ENCODE measurements at places on chromosomes 2 and 18.

- no peak for DNase-seq
These were observed 6.1 kb downstream of the MAB21L4 start for GRCh38 chr2:240889601-240890560.

- no peak for DNase-seq
These were observed 564.6 kb upstream of the PKDCC start for GRCh38 chr2:41483226-41483625.

- DNase-seq: no peak
These were observed 128.3 kb upstream of the HS6ST1 start for GRCh38 chr2:128446874-128447537.

DNA sequence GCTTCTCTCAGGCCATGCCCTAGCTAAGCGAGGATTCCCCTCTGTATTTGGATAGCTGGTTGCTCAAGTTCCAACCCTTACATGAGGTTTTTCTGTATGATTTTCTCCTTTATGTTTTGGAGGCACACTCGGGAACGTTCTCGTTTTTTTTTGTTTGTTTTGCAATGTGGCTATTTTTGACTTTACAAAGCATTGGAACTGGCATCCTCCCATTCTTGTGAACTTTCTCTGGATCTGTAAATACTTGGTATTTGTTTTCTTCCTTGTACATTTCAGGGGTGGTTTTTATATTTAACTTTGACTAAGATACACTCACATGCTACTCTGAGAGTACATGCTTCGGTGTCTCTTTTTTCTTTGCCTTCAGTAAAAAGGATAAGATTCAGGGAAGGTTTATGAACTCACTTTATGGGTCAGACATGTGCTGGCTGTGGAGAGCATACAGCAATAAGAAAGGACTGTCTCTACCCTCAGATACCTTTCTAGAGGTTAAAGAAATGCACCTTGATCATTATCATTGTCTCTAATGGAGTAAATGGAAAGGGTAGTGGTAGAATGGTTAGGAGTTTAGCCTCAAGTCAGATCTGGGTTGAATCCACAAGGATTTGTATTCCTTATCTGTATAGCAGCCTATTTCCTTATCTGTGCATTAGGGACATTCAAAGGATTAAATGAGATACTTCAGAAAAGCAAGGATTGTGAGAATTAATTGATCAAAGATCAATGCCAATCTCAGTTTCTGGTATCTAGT, 61.9 kb downstream of the MEIS1 start:
- DNase-seq: no peak

DNA sequence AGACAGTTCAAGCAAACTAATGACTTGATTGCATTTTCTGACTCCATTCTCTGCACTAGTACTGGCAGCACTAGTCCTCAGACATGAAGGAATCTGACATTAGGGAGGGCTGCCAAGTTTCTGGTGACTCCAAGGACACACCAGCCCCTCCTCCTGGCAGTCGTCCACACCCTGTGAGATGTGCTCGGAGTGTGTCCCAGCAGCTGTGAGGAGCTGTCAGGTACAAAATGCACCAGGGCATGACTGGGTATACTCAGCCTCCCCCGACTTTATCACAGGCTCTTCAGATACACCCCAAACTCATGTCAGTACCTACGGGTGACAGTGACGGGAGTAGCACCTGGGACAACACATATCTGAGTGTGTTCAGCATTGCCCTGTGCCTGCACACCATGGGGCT, 43.1 kb downstream of the EDAR start:
- no peak for DNase-seq

GRCh38 chr18:21053127-21053526, 58.5 kb downstream of the ROCK1 start:
- DNase-seq: no peak

DNA sequence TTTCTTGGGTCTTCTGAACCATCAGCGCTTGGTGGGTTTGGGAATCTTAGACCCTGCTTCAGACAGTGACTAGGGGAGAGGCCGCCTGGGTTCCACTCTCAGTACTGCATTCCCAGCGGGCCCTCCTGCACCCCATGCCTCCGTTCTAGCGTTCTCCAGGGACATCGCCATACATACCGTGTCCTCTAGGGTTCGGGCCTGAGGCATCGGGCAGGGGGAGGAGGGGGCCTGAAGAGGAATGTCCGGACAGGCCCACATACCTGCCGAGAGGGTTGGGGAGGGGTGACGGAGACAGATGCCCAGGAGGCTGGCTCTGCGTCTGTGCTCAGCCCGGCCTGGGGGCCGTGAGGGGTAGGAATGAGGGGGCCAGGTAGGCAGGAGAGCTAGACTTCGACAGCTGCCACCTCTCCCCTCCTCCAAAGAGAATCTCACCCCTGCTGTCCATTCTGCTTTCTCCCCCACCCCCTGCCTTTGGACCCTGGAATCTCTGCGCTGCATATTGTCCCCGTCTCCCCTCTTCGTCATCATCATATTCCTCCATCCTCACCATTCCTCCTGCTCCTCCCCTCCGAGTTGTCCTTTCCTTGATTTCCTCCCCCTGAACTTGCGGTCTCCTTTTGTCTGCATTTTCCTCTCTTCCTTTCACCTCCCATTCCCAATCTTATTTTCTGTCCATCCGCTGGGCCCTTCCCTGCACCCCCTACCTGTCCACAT, 7.8 kb upstream of the WNT10A start:
- no peak for DNase-seq

- DNase-seq: no peak
These were observed 83.1 kb upstream of the LRRTM4 start for GRCh38 chr2:77604953-77605929.

- no peak for DNase-seq
These were observed 15.8 kb downstream of the BIRC6 start for GRCh38 chr2:32372519-32373182.
